Gastrocnemius medialis (tissue), 4 donors: ENCODE measurements at places on chromosomes 7 and 10. TPM values are rescaled to one million over a fixed set of nuclear protein-coding genes. Genes with fewer than 3 reads are reported as not detected.

DNA sequence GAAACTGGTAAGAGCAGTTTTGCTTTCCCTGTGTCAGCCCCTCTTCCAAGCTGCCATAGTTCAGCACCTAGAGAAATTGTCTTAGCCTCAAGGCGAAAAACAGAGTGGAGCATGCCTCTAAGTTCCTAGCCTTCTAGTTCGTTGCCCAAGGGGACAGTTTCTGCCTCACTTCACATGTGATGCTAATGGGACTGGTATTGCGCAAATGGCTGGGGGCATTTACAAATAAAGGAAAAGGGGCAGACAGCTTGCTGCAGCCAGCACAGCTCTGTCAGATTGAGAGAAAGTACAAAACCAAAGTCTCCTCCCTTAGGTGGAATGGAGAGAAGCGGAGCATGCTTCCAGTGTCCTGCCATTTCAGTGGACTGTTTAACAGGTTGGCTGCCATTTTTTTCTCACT lies 567.7 kb downstream of the ETV1 start:
- no peaks in the 10 kb centered on the region for H3K27me3 ChIP-seq
- no peaks in the 10 kb centered on the region for H3K36me3 ChIP-seq
- H3K4me1 ChIP-seq, result no peaks in the 10 kb centered on the region
- no peak overlapping the region for H3K27ac ChIP-seq
- no peak overlapping the region for H3K4me3 ChIP-seq

GRCh38 chr7:153276394-153276793 lies 516.8 kb downstream of the ACTR3B start:
- no peaks in the 10 kb centered on the region for H3K36me3 ChIP-seq
- no peaks in the 10 kb centered on the region for H3K4me1 ChIP-seq
- H3K27me3 ChIP-seq, result no peaks in the 10 kb centered on the region
- no peak overlapping the region for H3K4me3 ChIP-seq
- DNase-seq, result no peak
- H3K27ac ChIP-seq, result no peak overlapping the region

Gene RPEL1
- not detected for total RNA-seq

Gene AKR1B15
- total RNA-seq, result 77.5 TPM
